Stimulated activated naive B cell treated with anti-CD40 and anti-IgM and Interleukin-4, amounts not matched to agents 10 μg/mL and 1 μg/mL and 100 μg/mL, for 72 hours (primary cell): ENCODE measurements at places on chromosomes 5 and 9.

GRCh38 chr9:116901260-116901659 lies 214.2 kb downstream of the TRIM32 start:
- H3K27ac ChIP-seq: no peak overlapping the region
- no peak for DNase-seq
- H3K36me3 ChIP-seq: no peaks in the 10 kb centered on the region
- H3K4me3 ChIP-seq: no peak overlapping the region
- H3K27me3 ChIP-seq: no peaks in the 10 kb centered on the region

DNA sequence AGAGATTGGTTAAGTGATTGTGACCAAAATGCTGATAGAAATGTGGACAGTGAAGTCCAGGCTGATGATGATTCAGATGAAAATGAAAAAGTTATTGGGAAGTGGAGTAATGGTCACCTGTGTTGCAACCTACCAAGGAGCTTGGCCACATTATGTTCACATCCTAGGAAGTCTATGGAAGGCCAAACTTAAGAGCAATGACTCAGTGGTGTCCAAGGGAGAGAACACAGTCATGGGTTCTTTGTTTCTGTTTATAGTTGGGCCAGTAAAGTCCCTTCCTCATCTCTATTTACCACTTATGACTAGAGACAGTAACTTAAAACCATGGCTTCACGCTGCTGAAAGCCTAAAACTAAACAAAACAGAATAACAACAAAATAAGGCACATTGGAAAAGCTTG lies 555.3 kb upstream of the DAB2 start:
- no peak overlapping the region for H3K27ac ChIP-seq
- H3K36me3 ChIP-seq: no peaks in the 10 kb centered on the region
- DNase-seq: no peak
- H3K4me1 ChIP-seq: no peaks in the 10 kb centered on the region

GRCh38 chr5:75482482-75482881 lies 28.9 kb downstream of the CERT1 start:
- no peak for DNase-seq
- no peak overlapping the region for H3K4me3 ChIP-seq
- H3K27me3 ChIP-seq: no peaks in the 10 kb centered on the region
- H3K27ac ChIP-seq: no peak overlapping the region
- H3K4me1 ChIP-seq: peaks cover 46% of the 10 kb centered on the region

DNA sequence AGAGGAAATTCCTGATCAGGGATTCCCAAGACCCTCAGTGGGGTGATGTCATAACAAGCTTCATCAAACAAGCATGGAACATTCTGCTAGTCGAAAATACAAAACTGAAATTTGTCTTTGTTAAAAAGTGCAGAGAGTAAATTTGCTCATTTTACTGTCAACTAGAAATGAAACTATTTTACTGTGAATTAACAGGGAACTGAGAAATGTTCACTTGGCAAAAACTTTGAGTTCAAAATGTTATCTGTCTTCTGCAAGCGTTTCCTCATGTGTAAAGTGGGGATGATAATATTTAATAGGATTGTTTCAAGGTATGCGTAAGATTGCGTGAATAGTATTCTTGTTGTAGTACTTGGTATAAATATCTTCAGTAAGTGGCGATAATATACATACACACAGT lies 45.4 kb downstream of the ALDH1A1 start:
- H3K27me3 ChIP-seq: no peaks in the 10 kb centered on the region
- H3K27ac ChIP-seq: no peak overlapping the region

DNA sequence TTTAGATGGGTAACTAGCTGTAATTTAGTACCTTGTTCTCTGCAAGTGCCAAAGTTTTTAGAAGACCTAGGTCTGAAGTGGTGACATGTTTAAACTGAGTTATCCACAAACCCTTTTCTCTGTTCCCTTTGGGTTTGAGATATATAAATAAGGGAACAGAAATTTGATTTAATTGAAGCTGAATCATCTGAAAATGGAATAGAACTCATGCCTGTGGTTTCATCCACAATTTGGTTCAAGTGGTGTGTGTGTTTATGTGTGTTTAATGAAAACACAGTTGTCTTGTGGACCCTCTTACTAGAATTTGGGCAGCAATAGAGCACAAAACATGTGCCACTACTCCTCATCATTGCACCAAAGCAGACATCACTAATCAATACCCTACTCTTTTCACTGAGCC lies 216.9 kb downstream of the GLIS3 start:
- no peaks in the 10 kb centered on the region for H3K36me3 ChIP-seq
- no peaks in the 10 kb centered on the region for H3K4me1 ChIP-seq
- no peak overlapping the region for H3K27ac ChIP-seq
- DNase-seq: no peak
- H3K27me3 ChIP-seq: peaks cover 15% of the 10 kb centered on the region

- DNase-seq: no peak
- H3K36me3 ChIP-seq: no peaks in the 10 kb centered on the region
- no peak overlapping the region for H3K4me3 ChIP-seq
- H3K27me3 ChIP-seq: peaks cover 5% of the 10 kb centered on the region
- no peaks in the 10 kb centered on the region for H3K4me1 ChIP-seq
- no peak overlapping the region for H3K27ac ChIP-seq
Observed at GRCh38 chr5:113271745-113272454, 162.9 kb downstream of the TSSK1B start.

GRCh38 chr5:127320032-127320965 lies 29.7 kb downstream of the MEGF10 start:
- H3K4me3 ChIP-seq: no peak overlapping the region
- peak; percentile 4 for DNase-seq
- peaks cover 5% of the 10 kb centered on the region for H3K27me3 ChIP-seq
- H3K27ac ChIP-seq: no peak overlapping the region

DNA sequence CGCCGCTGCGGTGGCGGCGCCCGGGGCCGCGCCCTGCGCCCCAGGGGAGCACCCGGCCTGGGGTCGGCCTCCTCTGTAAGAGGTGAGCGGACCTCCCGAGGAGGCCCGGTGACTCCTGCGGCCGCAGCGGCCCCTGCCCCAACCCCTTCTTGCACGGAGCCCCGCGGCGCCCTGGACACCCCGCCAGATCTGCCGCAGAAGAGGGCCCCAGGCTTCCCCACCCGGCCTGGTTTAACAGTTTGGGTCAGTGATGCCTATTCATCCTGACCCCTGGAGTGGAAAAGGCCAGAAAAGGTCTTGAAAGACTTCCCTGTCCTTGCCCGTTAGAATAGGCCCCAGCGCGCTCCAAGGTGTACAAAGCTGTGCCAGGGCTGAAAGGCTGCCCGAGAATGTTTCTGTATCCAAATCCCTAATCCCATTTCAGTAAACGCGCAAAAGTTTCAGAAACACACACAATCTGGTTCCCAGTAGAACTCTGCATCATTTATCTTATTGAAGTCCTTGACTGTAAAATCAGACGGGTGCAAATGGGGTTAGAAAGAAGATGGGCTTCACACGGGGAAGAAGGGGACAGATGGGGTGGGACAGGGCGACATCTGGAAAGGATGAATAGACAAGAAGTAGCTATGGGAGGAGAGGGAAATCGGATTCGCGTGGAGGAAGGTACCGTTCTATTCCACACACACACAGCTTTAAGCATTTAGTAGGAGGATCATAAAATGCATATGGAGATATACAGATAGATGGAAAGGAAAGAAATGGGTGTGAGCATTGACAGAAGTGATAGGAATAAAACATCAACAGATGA lies 1.1 kb upstream of the SSBP2 start:
- peaks cover 3% of the 10 kb centered on the region for H3K36me3 ChIP-seq
- peak overlapping the region; percentile 93 for H3K4me3 ChIP-seq
- no peaks in the 10 kb centered on the region for H3K27me3 ChIP-seq
- no peak for DNase-seq
- H3K27ac ChIP-seq: peak overlapping the region; percentile 66
- H3K4me1 ChIP-seq: peaks cover 16% of the 10 kb centered on the region

DNA sequence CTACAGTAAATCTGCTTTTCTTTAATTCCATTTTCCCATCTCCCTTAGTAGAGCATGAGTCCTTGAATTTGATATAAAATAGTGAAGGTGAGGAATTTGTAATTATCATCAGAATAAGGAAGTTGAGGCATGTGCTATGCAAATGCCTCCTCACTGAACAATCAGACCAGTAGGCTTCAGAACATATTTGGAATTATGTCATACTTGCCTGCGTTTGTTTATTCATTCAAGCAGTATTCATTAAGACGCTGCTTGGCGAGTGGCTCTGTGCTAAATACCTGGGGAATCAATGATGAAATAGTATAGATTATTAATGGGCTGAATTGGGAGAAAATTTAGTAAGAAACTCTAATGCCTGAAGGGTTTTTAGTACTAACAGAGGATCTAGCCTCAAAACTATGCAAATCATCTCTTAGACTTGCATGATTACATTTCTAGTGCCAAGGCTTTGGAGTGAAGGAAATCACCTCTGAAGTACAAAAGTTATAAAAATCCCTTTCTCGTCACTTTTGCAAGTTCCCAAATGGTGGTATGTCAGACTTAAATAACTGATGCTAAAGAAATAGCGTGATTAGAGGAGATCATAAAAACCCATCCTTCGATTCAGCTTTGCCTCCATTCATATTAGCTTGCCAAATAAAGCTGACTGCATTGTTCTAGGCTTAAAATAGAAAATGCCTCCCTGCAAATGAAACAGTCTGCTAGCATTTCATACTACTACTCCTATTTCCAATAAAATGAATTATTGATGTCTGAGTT lies 141.7 kb downstream of the PCSK5 start:
- no peak overlapping the region for H3K4me3 ChIP-seq
- DNase-seq: no peak
- H3K4me1 ChIP-seq: no peaks in the 10 kb centered on the region
- no peak overlapping the region for H3K27ac ChIP-seq

DNA sequence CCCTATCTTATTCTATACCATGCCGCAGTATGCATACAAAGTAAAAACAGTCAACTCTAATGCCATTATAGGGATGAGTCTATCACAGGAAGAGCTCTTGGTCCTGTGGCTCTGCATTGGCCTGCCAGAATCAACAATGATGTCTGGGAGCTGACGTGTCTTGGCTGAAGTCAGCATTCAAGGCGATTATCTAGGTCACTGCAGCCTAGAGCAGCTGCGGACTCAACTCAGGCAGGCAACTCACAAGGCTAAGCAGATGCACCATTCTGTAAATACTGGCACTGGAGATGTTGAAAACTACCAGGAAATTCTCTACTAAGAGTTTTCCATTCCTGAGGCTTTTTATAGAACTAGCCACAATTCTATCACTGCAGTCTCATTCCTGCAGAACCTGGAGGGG lies 13.3 kb downstream of the SPATA9 start:
- no peaks in the 10 kb centered on the region for H3K36me3 ChIP-seq
- no peaks in the 10 kb centered on the region for H3K4me1 ChIP-seq
- no peak overlapping the region for H3K4me3 ChIP-seq
- H3K27me3 ChIP-seq: no peaks in the 10 kb centered on the region

- no peak overlapping the region for H3K27ac ChIP-seq
- no peak overlapping the region for H3K4me3 ChIP-seq
- DNase-seq: no peak
- no peaks in the 10 kb centered on the region for H3K4me1 ChIP-seq
Observed at GRCh38 chr5:145198525-145199260, 636.4 kb downstream of the PRELID2 start.

DNA sequence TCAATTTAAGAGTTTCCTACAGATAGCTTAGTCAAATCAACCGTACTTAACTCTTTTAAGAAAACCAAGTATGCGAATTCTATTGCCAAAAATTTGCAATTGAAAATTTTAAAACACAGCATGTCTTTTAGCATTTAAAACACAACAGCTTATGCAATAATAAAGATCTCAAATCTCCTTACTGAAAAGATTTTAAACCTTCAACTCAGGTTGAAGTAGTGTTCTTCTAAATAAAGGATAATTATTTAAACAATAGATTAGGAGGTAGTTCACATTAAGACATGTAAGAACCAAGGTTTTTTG lies 5.5 kb downstream of the NR3C1 start:
- H3K4me1 ChIP-seq: peaks cover 36% of the 10 kb centered on the region
- no peaks in the 10 kb centered on the region for H3K27me3 ChIP-seq
- H3K36me3 ChIP-seq: peaks cover 10% of the 10 kb centered on the region
- DNase-seq: no peak

DNA sequence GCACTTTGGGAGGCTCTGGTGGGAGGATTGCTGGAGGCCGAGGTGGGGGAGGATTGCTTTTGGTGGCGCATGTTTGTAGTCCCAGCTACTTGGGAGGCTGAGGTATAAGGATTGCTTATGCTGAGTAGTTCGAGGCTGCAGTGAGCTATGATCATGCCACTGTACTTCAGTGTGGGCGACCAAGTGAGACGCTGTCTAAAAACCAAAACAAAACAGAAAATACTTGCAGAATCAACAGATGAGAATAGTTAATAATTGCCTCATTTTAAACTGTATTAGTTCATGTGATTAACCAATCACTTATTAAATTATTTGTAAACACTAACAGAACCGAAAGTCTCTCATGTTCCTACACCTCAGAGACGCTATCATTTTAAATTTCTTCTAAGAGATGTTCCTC lies 118.1 kb downstream of the CCDC171 start:
- no peaks in the 10 kb centered on the region for H3K27me3 ChIP-seq
- H3K36me3 ChIP-seq: peaks cover 15% of the 10 kb centered on the region
- no peak overlapping the region for H3K27ac ChIP-seq
- H3K4me3 ChIP-seq: no peak overlapping the region
- no peaks in the 10 kb centered on the region for H3K4me1 ChIP-seq
- DNase-seq: no peak

DNA sequence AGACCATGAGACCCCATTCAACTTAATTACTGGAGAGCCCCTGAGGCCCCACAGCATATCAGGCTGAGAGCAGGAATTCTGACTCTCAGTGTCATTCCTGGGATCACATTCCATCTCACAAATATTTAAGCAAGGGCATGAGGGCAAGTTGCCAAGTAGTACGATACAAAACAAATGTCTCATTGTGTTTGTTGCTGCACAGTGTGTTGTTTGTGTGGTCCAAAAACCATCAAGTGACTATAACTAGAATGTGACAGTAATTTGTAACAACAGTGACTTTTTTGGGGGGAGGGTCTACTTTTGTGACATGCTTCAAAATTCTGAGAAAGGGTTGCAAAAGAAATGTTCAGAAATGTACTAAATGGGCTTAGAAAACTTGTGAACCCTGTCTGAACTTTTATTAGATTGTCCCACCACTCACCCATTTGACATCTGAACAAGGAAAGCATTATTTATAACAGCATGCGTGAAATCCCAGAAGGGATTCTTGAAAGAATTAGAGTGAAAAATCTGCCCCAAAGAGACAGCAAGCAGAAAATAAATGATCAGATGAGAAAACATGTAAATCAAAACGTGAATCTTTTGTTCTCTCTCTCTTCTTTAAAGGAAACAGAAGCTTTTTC lies 347.0 kb downstream of the NTRK2 start:
- H3K4me1 ChIP-seq: no peaks in the 10 kb centered on the region
- no peaks in the 10 kb centered on the region for H3K36me3 ChIP-seq
- no peak overlapping the region for H3K4me3 ChIP-seq
- DNase-seq: no peak

DNA sequence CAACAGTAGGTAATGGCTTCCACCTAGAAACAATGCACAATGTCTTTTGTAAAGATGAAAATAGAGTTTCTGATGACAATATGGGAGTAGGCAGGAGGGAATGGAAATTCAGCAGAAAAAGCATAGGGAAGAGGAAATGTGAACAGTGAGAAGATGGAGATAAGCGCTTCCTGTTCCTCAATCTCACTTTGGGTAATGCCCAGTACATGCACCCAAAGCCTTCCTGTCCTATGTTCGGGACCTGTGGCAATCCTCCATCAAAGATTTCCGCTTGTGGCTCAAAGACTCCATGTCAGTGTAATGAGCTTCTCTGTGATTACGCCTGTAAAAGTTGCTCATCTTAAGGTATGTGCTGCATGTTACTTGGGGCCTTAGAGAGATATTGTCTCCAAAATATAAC lies 2.7 kb downstream of the UGT3A1 start:
- H3K27ac ChIP-seq: no peak overlapping the region
- peaks cover 26% of the 10 kb centered on the region for H3K27me3 ChIP-seq
- no peak overlapping the region for H3K4me3 ChIP-seq
- DNase-seq: no peak
